CD8-positive, alpha-beta memory T cell (primary cell): ENCODE measurements at places on chromosomes 3 and 15.

- no peak for DNase-seq
Measured at GRCh38 chr3:195908694-195909581, 587 bp upstream of the TNK2 start.

DNA sequence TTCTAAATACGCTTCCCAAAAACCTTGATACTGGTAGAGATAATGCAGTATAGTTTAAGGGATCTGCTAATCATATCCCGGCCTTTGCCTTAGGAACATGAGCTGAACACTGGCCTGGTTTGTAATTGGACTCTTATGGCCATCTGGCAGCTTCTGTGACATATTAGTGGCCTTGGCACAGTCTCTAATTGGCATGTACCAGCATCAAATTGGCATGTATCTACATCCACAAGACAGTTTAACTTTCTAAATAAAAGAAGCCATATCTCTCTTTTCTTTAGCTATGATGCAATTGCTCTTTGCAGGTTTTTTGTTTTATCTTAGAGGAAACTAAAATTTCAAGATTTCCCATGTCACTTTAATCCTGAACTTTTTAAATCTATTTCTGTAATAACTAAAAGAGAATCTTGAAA lies 44.6 kb upstream of the FILIP1L start:
- DNase-seq, result no peak

GRCh38 chr3:64039981-64040733 lies 16.9 kb upstream of the PSMD6 start:
- no peak for DNase-seq

DNA sequence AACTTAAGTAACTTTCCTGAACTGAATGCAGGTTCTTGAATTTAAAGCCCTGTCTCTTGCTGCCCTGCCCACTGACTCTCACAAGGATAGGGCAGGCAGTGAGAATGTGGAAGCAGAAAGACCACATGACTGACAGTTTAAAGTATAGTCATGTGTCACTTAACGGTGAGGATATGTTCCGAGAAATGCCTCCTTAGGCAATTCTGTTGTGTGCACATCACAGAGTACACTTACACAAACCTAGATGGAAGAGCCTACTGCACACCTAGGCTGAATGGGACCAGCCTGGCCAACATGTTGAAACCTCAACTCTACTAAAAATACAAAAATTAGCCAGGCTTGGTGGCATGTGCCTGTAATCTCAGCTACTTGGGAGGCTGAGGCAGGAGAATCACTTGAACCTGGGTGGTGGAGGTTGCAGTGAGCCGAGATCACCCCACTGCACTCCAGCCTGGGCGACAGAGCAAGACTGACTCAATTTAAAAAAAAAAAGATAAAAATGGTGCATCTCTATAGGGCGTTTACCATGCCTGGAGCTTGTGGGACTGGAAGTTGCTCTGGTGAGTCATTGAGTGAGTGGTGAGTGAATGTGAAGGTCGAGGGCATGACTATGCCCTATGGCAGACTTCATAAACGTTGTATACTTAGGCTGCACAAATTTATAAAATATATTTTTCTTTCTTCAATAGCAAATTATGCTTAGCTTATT lies 18.9 kb upstream of the COPG1 start:
- no peak for DNase-seq
